Temporal lobe (tissue), 4 donors: ENCODE measurements at places on chromosomes 11 and 22. TPM values are rescaled to one million over a fixed set of nuclear protein-coding genes. Genes with fewer than 3 reads are reported as not detected.

The IGSF9B gene
- 6.9 TPM for total RNA-seq

The PGR gene
- under 0.01 TPM for total RNA-seq

The SYCE3 gene
- total RNA-seq = not detected

The LDHAL6A gene
- total RNA-seq = 0.25 TPM

The VWCE gene
- 1.5 TPM for total RNA-seq

The CCDC73 gene
- under 0.01 TPM for total RNA-seq

The HPX gene
- 1.5 TPM for total RNA-seq
